Lung microvascular endothelial cell (primary cell): ENCODE measurements at places on chromosomes 3 and 15.
A peak's percentile ranks its signal among the peaks of the same experiment; 100 is the strongest.

DNA sequence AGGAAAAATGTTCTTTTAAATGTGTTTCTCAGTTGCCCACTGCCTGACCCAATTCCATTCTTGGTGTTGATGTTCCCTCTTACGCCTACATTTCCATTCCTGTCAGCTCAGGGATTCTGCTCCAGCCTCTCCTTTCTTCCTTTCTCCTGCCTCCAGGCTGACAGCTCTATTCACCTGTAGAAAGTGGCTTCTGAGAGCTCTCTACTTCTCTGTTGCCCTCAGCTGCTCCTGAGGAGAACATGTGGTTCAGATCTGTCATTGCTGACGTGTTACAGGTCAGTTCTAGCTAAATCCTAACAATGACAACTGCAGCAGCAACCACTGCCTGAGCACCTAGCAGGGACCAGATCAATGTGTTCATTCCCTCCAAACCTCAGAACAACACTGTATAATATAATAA is 144.9 kb upstream of the PLAAT1 start:
- DNase-seq: no peak

- DNase-seq: peak; percentile 24
Measured at GRCh38 chr3:8444883-8445282, 56.7 kb upstream of the LMCD1 start.

GRCh38 chr3:10471054-10471688 is 34.2 kb downstream of the ATP2B2 start:
- DNase-seq: no peak

GRCh38 chr3:131744765-131745164 is 242.0 kb upstream of the MRPL3 start:
- DNase-seq: no peak

DNA sequence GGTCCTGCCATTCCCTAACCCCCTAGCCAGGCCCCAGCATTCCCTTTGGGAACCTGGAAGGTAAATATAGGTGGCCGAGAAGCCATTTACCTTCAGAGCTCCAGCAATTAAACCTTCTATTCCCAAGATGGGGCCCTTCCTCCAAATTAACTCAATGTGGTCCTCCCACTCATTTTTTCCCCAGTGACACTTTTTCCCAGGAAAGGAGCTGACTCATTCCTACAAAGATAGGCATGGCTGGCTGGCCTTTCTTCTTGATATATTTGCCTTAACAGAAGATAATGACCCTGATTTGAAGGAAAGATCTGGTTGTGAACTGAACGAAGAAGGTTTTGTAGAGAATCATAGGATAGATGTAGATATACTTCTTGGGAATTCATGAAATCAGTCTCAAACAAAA is 279.0 kb upstream of the VEPH1 start:
- DNase-seq: no peak

DNA sequence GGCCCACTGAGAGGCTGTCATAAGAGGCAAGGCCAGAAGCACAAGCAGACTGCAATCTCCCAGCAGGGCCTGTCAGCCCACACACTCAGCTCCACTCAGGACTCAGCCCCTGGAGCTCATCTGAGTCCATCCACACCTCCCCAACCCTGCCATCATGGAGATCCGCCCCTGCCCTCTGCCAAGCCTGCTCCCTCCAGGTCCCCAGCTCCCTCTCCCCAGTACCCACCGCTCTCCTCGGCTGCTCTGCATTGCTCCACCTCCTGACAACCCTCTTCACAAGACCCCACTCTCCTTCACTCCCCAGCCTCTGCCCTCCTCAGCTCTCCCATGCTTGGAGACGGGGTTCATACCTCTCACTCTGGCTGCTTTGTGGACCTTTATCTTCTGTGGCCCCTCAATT is 11.1 kb downstream of the POC1A start:
- DNase-seq: no peak

DNA sequence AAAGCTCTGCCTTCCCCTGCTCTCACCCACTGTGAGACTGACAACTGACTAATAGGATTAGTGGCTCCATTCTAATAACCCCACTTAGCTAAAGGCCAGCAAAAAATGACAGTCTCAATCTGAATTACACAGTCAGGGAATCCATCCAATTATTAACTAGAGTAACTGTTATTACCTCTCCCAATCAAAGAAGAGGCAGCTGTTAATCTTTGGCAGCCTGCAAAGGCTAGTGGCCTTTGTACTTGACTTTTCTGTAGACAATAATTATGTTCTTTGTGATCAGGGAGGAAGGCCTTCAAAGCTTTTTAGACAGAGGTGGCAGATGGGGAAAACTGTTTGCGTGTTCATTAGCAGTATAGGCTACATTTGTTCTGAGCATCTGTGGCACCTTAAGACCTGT is 177.7 kb downstream of the ISL2 start:
- no peak for DNase-seq
